ENCODE measurements at places on chromosomes 4 and X.

DNA sequence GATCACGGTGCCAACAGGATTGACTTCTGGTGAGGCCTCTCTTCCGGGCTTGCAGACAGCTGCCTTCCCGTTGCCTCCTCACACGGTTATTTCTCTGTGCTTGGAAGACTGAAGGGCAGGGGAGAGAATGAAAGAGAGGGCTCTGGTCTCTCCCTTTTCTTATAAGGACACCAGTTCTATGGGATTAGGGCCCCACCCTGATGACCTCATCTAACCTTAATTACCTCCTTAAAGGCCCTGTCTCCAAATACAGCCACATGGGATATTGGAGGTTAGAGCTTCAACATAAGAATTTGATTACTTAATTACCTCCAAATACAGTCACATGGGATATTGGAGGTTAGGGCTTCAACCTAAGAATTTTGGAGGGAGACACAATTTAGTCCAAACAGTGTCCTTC, 46.5 kb downstream of the EVC start:
- no peak for DNase-seq

DNA sequence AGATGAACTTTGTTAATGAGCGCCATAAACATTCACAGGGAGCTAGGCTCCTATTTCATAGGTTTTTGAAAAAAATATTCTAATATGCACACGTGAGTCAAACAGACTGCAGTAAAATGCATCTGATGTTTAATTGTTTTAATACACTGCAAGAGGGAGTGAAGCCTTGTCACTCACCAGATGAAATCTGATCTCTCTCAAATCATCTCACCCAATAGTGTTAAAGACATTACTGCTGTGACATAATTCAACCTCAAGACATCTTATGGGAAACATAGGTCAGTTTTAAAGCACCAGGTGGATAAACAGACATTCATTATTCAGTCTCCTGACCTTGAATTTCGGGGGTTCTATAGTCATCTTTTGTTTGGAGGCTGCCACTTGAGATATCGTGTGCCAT, 148.3 kb downstream of the MAML3 start:
- DNase-seq = no peak

GRCh38 chrX:40625294-40625693, 2.1 kb downstream of the MPC1L start:
- no peak for DNase-seq

DNA sequence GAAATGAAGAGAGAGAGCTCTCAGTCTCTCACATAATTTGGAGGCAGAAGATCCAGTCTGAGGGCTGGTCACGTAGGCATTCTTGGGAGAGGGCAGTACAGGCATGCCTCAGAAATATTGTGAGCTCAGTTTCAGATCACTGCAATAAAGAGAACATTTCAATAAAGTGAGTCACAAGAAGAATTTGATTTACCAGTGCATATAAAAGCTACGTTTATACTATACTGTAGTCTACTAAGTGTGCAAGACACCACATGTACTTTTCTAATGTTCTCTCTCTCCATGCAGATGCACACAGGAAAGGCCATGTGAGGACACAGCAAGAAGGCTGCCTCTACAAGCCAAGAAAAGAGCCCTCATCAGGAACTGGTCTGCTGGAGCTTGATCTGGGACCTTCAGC, 583.5 kb upstream of the FAT1 start:
- DNase-seq = no peak

GRCh38 chr4:77360451-77360850, 203.4 kb downstream of the CCNG2 start:
- no peak for DNase-seq

DNA sequence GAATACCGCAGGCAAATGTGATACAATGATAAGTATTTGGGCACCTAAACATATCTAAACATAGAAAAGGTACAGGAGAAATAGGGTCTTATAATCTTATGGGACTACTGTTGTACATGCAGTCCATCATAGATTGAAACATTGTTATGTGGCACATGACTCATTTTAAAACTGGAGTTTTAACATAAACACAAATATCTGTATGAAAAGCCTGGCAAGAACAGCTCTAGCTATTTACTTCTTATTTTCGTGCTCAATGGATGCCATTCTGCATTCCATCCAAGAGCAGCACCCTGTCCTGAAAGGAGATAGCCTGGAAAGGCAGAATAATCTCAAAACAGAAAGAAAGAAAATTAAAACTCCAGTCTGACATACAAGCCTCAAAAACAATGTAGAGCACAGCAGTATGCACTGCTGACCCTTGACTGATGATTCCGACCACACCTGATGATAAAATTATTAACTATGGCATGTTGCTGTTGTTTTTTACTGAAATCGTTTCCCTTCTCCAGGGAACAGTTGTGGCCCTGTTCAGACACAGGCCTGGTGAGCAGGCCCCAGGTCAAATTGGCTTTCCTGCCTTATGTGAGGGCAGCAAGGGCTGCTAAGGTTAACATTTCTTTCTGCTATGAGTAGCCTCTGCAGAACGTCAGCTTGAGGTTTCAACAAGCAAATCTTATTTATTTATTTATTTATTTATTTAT, 152.7 kb downstream of the APBB2 start:
- no peak for DNase-seq

- no peak for DNase-seq
Measured at GRCh38 chr4:140439644-140440142, 12.2 kb upstream of the CLGN start.

DNA sequence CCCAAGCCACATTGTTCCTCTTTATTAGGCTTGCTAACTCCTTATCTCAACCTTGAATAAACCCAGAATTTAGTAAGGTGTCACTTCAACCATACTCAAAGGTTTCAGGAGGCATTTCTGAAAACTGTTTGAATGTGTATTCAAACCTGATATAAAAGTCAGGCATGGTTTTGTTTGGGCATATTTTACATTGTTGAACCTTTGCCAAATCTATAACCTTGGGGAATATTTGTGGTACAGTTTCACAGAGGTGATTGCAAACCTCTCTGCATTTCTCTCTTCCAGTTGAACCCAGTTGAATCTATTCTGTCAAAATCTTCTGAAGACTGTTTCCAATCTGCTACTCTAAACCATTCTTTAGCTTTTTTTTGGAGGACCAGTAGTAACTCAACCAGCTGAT, 409.0 kb downstream of the TECRL start:
- DNase-seq = no peak
